ENCODE measurements at places on chromosomes 5 and 9.

GRCh38 chr5:69292306-69292705 is 40.3 kb downstream of the CCDC125 start:
- peak; percentile 65 for DNase-seq

DNA sequence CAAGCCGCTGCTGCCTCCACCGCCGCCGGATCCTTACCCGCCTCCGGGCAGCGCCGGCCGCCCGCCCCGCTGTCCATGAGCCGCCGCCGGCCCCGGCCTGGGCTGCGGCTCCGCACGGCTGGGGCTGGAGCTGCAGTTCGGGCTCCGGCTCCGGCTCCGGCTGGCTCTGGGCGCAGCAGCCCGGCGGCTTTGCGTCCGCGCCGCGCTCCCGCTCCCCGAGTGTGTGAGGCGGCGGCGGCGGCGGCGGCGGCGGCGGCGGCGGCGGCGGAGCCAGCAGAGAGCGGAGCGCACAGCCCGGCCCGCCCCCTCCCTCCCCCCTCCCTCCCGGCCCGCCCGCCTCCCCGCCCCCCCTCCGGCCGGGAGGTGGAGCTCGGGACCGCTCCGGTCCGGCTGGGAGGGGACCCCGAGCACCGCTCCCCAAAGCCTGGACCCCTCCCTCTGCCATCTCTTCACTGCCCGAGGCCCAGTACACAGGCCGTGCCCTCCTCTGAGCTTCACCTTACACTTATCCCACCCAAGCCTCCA is at the start of gene PCDH1:
Gene PCDH1, minus strand, starts transcription at position 225 of the 525 bp plus-strand sequence. Its CDS starts 148 bp downstream, at position 77.
- DNase-seq, result no peak

DNA sequence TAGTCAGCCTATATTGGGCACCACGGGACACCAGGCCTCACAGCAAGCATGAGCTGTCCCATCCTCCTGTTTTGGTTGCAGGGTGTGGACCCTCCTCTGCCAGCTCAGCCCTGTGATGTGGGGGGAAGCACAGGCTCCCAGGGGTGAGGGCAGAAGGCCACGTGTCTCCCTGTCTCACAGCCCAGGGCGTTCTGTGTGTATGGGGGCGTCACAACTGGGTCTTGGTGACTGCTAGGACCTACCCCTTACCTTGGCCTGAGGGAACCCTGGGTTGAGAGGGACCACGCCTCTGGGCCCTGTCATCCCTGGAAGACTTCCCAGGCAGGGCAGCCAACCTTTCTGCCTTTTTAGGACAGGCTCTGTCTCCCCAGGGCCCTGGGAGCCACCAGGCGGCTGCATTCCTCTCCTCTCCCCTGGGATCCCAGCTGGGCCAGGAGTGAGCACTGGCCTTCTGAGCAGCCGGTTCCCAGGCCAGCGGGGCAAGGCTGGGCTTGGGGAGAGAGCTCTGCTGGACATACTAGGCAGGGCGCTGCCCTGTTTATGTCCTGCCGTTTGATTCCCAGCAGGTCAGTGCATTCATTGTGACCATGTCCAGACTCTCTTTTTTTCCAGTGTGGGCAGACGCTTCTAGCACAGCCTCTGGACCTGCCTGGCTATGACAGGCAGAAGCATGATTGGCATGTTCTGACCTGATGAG is 97.4 kb downstream of the DAB2IP start:
- DNase-seq, result no peak

GRCh38 chr5:32094691-32095090 is 79.4 kb downstream of the GOLPH3 start:
- no peak for DNase-seq

GRCh38 chr9:127267793-127268525 is 3.4 kb downstream of the GARNL3 start:
- DNase-seq, result no peak

DNA sequence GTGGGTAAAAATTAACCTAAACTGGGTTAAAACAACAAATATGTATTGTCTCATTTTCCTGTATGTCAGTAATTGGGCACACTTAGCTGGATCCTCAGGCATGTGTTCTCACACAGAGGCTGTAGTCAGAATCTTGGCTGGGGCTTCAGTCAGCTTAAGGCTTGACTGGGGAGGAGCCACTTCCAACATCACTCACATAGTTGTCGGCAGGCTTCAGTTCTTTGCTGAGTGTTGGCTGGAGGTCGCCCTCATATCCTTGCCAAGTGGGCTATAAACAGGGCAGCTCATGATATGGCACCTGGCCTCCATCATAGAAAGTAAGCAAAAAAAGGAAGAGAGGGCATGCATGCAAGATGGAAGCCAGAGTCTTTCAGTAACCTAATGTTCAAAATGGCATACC is 173.0 kb downstream of the GIN1 start:
- no peak for DNase-seq

DNA sequence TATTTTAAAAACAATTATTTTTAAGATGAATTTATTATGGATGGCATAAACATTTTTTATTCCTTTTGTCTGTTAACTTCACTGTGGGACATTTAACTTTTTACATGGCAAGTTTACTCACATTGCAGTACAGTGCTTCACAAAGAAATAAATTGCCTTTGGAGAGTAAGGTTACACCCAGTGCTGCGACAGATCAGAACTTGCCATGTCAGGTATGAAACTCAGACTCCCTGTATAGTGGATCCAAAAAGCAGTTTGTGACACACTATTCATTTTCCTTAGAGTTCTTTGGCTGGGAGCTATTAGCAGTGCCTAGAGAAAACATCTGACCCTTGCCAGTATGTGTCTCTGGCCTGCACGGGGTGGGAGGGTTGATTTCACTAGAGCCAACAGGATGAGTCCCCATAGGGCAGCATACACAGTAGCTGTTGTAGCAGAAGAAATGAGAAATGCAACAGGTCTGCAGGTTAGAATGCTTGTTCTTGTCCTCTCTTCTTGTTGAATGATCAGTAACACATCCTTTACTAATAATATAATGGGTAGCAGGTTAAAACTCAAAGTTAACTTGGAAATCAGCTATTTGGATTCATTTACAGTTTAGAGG is 42.9 kb downstream of the STARD4 start:
- DNase-seq, result no peak

DNA sequence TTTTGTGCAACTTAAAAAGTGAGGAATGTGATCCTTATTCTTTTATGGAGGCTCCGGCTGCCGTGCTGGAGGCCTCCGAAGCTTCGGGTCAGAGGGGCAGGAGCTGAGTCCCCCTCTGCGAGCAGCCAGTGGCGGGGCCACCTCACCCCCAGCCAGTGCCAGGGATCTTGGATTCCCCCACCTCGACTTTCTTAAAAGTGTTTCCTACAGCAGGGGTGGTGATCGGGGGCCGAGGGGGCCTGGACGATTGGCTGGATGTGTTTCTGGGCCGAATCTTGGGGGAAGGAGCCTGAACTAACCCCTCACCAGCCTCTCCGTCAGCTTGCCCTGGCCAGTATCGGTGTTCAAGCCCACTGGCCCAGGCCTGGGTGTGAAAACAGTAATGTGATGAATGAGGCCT is 92.2 kb upstream of the LMX1B start:
- no peak for DNase-seq

GRCh38 chr5:53480416-53481158 is at the start of gene FST:
Gene FST (plus strand): TSS chr5:53480629. CDS start chr5:53480792, 163 bp downstream.
- DNase-seq, result peak; percentile 56

DNA sequence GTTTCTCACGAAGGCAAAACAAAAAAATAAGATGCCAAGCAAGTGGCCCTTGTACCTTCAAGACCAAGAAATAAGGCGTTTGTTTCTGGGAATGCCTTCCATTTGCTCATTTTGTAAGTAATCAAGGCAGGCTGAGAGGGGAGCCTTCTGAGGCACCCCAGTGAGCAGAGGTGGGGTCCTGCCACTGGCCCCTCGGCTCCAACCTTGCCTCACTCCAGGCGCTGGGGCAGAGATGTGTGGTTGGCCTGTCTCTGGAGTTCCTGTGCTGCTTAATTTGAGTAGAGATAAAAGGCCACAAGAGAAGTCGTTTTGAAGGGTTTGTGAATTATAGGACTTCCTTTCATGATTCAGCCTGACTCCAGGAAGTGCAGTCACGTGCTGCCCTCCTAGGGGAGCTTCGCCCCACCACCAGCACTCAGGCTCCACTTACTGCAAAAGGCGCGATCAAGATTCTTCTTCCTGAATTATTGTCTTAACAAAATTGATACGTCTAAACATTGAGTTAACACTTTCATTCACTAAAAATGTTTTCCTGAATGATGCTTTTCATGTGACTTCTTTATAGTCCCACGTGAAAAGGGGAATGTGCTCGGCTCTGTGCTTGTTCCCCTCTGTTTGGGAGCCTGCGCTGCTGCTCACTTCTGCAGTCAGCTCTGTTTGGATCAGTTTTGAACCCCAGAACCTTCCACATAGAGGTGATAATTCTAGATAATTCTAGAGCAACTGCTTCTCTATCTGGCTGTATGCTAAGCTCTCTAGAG is 13.7 kb downstream of the SYK start:
- DNase-seq, result no peak

DNA sequence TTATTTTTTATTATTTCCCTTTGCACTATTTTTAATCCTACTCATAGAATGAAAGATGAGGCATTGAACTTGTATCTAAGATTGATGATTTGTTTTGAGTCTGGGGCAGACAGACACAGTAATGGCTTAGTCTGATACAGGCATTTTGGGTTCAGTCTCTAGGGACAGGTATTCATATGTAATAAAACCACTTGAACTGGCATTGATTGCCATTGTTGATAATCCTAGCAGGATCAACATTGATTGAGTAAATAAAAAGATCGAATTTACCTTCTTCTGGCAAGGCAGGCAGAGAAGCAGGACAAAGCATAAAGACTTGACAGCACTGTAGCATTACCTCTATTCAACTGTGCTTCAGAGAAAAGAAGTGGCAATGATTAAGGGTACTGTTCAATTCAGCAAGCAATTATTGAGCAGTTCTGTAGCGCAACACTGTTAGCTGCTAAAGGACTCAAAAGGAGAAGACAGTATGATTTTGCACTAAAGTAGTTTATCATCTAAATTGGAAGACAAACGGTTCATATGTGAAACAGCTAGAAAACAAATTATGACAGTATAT is 144.4 kb downstream of the COMMD10 start:
- DNase-seq, result peak; percentile 0

DNA sequence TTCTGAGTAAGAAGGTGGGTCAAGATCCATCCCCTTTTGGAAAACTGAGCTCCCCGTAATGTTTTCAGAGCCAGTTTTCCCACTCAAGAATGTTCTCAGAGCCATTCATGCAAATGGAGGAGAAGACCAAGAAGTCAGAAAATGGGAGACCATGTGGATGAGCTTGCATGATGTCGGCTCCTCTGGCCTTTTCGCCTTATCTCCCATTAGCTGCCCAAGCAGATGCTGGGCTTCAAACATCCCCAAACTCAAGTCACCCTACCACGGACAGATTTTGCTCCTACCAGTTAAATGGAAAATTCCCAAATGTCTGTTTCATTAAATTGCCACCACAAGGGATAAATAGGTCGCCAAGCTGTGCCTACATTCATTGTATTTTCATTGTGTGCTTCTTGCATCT is 161.4 kb downstream of the ICE1 start:
- DNase-seq, result no peak

DNA sequence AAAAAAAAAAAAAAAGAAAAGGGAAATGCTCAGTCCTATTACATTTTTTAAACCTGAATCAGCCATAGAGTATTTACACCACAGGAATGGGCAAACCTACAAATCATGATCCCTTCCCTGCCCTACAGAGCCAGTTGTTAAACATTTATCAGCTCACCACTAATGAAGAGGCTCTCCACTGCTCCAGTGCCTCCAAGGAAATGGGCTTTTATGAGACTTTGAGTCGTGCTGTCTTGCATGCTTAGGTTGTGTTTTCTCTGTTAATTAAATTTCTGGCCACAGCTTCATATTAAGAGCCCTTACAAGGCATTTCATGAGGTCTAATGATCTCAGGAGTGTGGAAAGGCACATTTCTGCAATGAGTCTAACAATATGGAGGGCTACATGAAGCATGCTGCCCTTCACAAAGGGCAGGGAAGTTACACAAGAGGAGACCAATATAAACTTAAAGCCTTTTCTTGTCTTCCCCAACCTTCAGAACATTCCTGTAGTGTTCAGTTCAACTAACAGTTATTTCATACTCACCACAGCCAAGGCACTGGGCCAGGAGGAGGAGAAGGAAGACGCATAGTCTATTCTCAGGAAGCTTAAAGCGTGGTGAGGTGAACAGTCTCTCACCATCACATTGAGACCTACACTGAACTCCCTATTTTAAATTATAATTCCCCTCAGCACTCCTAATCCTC is 140.1 kb upstream of the ABCA1 start:
- no peak for DNase-seq

DNA sequence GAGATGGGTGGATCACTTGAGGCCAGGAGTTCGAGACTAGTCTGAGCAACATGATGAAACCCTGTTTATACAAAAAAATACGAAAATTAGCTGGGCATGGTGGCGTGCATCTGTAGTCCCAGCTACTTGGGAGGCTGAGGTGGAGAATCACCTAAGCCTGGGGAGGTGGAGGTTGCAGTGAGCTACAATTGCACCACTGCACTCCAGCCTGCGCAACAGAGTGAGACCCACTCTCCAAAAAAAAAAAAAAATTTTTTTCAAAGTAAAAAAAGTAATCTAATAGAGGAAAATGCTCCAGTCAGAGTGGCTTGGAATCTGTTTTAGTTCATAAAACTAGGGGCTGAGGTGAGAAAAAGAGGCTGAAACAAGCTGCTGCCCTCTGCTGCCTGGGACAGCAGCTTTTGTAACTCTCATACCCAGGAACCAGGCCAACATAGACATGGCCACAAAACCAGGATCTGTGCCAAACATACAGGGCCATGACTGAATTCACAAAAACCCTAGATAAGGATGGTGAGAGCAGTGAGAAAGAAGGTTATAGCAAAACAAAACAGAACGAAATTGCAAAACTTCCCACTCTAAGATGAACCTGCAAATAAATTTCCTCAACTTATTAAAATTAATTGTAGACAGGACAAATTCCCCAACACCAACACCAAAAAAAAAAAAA is 13.1 kb upstream of the DCAF12 start:
- no peak for DNase-seq

DNA sequence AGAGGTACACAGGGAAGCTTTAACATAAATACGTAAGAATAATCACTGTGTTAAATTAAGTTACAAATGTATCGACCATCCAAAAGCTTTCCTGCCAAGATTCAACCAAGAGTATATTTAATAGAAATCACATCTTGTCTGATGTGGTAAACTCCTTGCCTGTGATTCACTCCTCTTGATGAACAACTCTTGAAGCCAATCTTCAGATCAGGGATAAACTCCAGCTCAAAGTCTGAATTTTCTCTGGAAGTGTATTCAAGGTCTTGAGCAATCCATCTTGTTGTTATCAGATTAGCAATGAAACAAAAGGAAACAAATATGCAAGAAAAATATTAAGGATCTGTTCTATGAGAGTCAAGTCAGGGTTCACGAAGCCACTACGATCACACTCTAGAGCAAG is 170.0 kb upstream of the ADAMTS16 start:
- no peak for DNase-seq

- no peak for DNase-seq
These were observed 210.2 kb downstream of the TSSK1B start for GRCh38 chr5:113224605-113225065.

DNA sequence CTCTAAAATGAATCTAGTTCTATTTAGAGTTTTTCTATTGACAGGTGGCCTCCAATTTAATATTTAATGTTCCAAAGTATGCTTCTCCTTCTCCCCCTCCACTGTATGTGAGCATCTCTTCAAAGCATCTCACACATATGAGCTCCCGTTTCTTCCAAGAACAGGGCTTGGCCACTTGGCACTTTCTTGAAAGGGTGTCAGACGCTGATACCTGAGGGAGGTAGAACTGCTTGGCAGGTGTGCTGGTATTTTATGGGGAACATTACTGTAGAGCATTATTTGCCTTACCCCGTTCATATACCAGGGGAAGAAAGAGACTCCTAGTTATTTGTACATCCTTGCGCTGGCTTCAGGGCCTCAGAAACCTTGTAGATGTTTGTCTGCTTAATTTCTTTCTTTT is 1.9 kb downstream of the RCL1 start:
- no peak for DNase-seq

GRCh38 chr9:115046199-115046598 is 71.8 kb downstream of the TNC start:
- no peak for DNase-seq

Measured in NCI-H82 (cell line).